ENCODE measurements at places on chromosomes 3 and 15.

DNA sequence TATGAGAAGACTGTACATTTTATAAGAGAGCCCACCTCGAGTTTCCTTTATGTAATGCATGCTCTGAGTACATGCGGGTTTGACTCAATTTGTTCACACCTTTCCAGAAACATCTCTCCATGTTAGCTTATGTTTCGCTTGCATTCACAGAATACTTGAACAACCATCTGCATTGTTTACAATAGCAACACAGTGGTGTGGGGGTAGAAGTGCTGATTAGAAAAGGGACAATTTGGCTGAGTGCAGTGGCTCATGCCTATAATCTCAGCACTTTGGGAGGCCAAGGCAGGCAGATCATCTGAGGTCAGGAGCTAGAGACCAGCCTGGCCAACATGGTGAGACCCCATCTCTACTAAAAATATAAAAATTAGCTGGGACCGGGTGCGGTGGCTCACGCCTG is 60.9 kb downstream of the NCEH1 start:
- no peak for DNase-seq

- no peak for DNase-seq
Observed at GRCh38 chr3:13164893-13165492, 91.8 kb upstream of the IQSEC1 start.

DNA sequence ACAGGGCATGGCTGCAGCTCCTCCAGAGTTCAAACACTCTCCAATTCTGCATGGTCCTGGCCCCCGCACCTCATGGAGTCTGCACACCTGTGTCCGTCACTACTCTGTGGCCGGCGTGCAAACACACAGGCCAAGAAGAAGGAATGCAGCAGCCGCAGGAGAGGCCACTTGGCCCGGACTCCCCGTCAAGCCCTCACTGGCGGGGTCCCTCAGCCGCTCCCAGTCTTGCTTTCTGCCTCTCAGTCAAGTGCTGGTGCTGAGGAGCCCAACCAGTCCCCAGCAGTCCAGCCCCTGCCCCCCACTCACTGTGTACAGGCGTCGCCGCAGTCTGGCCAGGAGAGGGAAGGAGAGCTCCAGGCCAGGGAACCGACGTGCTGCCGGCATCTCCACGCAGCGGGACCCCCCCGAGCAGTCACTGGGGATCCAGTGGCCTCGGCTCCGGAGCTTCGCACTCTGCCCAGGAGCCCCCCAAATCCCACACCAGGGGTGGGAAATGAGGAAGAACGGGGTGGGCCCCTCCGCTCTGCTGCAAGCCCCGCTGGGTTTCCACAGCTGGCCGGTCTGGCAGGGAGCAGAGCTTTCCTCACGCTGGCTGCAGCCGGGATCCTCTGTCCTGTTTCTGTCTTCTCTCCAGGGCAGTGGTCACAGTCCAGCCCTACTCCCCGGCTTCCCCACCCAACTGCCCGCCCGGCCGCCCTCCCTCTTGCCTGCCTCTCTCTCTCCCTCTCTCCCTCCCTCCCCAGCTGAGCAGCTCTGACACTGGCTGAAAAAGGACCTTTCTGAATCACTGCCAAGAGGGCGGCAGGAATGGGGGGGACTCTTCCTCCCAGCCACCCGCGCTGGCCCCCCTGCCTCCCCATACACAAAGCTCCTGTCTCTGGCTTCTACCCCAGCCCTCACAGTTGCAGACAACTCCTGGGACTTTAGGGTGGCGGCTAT is 16.0 kb downstream of the TNK2 start:
- DNase-seq = no peak

- no peak for DNase-seq
Observed at GRCh38 chr3:57151021-57151449, 14.1 kb downstream of the IL17RD start.

DNA sequence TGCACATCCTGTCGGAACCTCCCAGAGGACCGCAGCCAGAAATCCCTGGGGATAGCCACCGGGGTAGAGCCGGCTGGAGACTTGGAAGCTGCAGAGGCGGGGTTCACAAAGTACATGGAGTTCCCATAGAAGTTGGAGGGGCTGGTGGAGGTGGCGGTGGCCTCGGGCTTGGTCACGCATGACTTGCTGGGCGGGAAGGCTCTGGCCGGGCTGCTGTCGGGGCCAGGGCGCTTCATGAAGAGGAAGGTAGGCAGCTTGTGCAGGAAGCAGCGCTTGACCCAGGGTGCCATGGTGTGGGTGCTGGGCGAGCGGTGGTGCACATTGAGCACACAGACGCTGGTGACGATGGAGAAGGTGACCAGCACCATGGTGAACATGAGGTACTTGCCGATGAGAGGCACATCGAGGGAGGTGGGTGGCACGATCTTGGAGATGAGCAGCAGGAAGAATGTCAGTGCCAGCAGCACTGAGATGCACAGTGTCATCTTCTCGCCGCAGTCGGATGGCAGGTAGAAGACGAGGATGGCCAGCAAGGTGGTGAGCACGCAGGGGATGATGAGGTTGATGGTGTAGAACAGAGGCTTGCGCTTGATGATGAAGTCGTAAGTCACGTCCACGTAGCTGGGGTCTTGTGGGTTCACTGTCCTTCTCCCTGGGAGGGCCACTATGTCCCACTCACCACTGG is 8.4 kb upstream of the CHRNA3 start:
- DNase-seq = no peak

- no peak for DNase-seq
Observed at GRCh38 chr3:43015991-43016865, 37.1 kb downstream of the GASK1A start.

DNA sequence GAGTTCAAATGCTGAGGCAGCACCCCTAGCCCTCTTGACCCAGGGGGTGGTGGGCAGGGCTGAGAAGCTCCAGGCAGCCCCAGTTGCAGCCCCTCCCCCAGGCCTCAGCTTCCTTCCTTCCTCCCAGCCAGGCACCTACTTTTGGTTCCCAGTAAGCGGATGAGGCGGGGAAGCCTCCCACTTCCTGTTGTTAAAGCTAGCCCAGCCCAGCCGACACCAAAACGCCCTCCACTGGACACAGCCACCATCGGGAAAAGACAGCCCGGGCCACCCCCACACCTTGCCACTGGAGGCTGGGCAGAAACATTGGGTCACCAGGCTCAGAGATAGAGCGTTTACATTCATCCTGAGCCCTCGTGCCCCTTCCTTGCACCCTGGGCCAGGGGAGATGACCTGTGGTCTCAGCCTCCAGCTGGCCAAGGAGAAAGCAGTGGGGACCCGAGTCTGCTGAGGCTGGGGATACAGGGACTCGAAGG is 3.5 kb downstream of the DUSP7 start:
- DNase-seq = no peak

DNA sequence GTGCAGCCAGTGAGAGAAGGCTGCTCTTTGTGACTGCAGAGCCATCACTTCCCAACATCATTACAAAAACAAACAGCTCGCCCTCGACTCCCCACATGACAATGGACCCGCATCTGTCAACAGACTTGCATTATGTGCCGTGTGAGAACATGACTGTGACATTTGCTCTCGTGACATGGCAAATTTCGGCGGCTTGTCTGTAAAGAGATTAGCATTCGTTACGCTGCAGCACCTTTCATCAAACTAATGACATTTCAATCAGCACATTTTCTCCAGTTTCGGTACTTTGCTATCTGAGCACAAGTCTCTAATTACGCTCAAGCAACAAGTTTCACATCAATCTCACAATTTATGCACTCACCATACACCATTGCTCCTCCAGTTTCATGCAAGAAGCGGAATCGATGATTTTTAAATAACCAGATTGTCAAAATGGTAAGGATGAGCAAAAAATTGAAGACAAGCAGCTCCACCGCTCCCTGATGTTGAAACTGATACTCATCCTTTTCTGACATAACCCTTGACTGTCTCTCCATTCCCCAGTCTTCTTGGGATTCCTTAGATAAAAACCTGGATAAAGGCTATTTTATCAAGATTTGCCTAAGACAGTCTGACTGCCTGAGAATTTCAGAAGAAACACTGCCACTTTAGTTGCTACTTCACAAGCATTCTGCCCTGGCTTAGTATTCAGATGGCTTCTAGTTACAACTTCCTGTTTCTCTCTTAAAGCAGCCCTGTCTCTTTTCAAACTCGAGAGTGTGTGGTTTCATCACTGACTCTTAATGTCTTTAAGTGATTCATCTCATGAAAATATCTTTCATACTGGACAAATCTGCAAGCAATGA is at the start of gene SLC9A9:
Gene SLC9A9, minus strand, starts transcription at position 682 of the 845 bp plus-strand sequence. Its CDS starts 146 bp downstream, at position 536.
- DNase-seq = peak; percentile 52

DNA sequence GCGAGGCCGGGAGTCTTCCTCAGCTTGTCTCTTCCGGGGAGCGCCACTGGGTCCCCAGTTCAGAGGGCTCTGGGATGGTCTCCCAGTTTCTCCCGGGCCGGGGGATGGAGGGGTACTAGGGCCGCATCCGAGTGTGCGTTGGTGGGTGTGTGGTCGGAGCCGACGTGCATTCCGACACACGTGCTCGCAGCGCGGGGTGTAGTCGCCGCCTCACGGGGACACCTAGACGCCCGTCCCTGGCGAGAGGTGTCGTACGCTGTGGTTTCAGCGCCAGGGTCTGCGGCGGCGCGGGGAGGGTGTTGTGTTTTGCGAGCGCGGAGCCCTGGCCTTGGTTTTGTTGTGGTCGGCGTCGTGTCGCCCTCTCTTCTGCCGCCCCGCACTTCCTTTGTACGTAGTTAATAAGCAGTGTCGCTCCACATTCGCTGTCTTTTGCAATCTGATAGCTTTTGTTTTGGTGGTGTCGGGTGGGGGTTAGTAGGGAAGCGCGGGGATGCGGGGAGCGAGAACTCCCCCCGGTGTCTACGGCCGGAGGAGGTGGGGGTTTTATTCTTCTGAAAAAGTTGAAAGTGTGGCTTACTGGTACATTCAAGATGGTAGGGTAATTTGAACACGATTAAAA is 2.2 kb downstream of the IGF1R start:
- no peak for DNase-seq

DNA sequence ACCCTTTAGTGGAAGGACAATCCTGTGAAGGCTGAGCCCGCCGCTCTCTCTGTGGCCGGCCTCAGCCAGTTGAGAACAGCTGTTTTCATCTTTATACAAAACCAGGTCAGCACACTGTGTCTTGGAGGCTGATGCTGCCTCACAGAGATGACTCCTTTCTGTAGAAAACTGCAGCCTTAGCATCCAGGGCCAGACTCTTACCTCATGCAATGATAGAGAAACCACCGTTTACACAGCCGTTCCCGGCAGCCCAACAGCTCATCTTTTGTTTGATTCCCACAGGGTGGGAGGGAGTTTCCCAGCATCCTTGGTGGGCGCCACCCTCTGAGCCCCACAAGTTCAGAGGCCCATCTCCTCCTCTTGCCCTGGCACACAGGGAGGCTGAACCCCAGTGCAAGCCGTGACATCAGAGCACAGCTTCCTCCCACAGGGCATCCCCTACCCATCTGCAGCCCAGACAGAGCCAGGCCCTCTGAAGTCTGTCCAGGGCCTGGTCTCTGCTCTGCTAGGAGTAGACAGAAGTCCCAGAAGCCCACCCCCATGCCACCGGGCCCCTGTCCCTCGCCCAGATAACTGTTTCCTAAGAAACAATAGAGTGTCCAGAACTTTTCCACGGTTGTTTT is 105.0 kb downstream of the LRRK1 start:
- no peak for DNase-seq

- no peak for DNase-seq
Observed at GRCh38 chr15:81084716-81085115, 49.4 kb upstream of the CFAP161 start.

- no peak for DNase-seq
Observed at GRCh38 chr15:60918234-60918959, 310.7 kb downstream of the RORA start.

- DNase-seq = no peak
Observed at GRCh38 chr3:14374444-14374883, 27.9 kb upstream of the SLC6A6 start.

DNA sequence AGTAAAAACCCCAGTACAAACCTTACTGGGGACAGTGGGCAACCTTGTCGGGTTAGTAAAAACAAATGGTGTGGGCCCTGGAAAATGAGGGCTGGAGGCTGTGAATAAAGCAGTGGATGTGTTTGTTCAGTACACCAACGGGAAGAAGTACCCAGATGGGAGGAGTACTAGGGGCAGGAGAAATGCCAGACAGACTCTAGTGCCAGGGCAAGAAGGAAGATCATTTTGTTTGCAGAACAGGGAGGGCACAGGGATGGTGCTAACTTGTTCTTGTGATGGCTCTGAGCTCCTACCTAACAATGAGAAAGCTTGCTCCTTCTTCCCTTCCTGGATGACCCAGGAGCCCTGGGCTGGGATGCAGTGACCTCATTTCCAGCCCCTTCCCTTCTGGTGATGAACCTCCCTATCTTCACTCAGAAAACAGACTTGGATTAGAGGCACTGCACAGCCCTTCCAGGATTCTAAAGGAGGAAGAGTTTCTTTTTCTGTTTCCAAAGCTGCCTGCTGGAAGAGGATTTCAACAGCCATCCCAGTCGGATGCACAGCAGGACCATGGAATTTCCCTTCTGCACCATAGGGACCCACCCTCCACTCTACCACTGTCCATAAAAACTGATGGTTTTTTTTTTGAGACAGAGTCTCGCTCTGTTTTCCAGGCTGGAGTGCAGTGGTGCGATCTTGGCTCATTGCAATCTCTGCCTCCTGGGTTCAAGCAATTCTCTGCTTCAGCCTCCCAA is 6.1 kb downstream of the RASSF1 start:
- no peak for DNase-seq

DNA sequence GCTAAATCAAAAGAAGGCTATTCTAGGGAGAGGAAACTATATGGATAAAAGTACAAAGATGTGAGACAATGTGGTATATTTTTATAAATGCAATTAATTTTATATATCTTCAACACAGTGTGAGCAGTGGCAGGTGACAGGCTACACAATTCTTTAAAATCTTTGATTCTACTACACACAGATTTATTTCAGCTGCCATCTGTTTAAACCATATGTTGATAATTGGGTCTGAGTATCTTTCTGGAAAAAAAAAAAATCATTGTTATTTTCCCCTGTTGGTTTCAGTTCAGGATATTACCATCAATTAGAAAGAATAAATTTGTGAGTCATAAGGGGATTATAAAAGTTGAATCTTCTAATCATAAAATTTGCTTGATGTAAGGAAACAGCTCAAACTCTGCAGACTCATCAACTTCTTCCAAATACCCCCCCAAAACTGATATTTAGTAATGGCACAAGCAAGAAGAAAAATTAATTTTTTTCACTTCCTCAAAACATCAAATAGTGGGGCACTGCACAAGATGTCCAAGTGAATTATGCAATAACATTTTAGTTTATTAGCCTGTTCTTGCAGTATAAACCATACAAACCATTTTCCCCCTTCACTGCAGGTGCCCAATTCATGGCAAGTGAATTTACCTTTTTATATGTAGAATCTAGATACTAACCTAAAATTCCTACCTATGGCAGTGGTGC is 12.0 kb downstream of the PIERCE2 start:
- DNase-seq = no peak

GRCh38 chr3:192727032-192727847 is at the start of gene FGF12:
FGF12 (minus strand) TSS chr3:192727541.
- DNase-seq = peak; percentile 1

DNA sequence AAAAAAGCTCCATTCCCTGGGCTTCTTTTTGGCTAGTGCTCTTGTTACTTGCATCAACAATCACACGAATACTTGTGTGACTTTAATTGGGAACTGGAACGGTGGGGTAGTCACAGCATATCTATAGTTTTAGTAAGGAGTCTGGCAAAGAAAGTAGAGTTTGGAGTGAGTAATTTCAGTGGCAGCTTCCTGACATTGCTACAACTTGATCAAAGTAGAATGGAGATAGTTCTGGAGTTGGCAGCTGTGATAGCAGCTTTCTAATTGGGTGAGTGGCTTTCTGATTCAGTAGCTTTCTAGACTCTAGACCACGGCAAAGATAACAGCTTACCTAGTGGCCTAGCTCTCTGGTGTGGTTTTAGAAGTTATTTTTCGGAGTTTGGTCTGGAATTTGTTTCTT is 475.0 kb downstream of the TUSC7 start:
- DNase-seq = peak; percentile 40

Measured in fibroblast of skin of left biceps (primary cell).